ENCODE measurements at places on chromosomes 6 and 20.
A peak's percentile ranks its signal among the peaks of the same experiment; 100 is the strongest.

GRCh38 chr6:148769304-148769968 is 22.6 kb downstream of the UST start:
- DNase-seq: no peak

- DNase-seq: no peak
Measured at GRCh38 chr6:143333749-143334520, 116.6 kb downstream of the ADAT2 start.

GRCh38 chr6:156311291-156311690 is 465.9 kb upstream of the ARID1B start:
- DNase-seq: no peak

- no peak for DNase-seq
Measured at GRCh38 chr20:50821257-50821921, 26.5 kb downstream of the BCAS4 start.

DNA sequence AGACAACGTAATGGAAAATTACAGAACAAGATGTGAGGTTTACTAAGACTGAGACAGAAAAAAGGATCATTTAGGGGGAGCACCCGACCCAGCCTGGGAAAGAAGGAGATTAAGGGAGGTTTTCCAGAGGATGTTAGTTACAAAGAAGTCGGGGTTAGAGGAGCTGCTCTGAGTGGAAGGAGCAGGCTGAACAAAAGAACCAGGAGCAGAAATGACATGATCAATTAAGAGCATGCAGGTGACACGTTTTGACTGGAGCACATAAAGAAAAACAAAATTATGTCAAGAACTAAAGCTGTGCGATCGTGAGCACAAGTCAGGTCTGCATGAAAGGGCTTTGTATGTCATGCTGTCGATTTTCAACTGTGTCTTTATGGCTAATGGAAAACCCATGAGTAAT is 417.3 kb upstream of the MARCKS start:
- no peak for DNase-seq

DNA sequence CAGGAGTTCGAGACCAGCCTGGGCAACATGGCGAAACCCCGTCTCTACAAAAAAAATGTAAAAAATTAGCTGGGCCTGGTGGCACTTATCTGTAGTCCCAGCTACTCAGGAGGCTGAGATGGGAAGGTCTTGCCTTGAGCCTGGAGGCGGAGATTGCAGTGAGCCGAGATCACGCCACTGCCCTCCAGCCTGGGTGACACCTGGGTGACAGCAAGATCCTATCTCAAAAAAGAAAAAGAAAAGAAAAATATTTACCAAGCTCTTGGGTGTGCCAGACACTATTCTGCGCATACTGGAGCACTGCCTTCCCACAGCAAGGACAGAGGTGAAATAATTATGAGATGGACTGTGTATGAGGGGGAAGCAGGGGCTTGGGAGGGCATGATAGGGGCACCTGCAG is 19.6 kb downstream of the POFUT1 start:
- DNase-seq: no peak

- DNase-seq: no peak
Measured at GRCh38 chr6:3226042-3226441, 1.4 kb downstream of the TUBB2B start.

DNA sequence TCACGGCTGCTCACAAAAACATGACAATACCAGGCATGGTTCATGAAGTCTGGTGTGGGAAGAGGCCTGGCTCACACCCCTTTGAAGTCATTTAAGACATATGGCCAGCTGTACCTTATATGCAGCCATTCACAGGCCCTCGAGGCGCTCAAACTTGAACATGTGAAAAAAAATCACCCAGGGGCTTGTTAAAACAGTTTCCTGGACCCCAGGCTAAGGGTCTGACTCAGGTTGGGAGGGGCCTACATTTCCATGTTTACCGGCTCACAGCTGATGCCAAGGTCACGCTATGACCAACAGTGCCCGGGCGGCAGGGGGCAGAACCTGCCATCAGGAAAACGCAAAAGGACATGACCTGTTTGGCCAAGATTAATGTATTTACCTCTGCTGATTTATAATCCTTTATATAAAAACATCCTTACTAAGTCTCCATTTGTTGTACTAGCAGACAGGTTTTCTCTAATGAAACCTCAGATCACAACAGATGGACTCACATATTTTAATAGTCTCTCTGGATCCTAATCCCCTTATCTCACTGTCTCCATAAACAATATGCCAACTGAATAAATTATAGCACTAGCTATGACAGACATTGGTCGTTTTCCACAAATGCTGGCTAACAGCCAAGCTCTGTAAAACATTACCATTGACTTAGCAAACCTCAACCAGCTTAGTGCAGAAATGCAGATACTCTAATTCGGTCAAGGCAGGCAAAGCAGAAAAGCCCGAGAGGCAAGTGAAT is 19.9 kb downstream of the EZR start:
- peak; percentile 27 for DNase-seq

DNA sequence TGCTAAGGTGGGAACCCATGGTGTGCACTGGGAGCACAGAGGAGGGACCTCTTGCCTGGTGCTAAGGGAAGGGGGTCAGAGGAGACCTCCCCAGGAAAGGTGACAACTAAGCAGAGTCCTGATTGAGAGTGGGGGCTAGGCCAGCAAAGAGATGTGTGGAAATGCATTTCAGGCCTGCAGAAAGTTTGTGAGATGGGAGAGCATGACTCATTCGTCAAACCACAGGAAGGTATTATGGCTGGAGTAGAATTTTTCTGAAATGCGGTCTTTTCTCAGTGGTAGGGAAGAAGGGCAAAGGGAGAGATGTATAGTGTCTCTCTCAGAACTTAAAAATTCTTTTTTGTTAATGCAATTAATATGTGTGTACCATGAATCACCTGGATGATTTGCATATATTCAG is 23.6 kb upstream of the EDN1 start:
- DNase-seq: peak; percentile 72

GRCh38 chr6:144265061-144265357 is 20.1 kb upstream of the UTRN start:
- DNase-seq: peak; percentile 78

DNA sequence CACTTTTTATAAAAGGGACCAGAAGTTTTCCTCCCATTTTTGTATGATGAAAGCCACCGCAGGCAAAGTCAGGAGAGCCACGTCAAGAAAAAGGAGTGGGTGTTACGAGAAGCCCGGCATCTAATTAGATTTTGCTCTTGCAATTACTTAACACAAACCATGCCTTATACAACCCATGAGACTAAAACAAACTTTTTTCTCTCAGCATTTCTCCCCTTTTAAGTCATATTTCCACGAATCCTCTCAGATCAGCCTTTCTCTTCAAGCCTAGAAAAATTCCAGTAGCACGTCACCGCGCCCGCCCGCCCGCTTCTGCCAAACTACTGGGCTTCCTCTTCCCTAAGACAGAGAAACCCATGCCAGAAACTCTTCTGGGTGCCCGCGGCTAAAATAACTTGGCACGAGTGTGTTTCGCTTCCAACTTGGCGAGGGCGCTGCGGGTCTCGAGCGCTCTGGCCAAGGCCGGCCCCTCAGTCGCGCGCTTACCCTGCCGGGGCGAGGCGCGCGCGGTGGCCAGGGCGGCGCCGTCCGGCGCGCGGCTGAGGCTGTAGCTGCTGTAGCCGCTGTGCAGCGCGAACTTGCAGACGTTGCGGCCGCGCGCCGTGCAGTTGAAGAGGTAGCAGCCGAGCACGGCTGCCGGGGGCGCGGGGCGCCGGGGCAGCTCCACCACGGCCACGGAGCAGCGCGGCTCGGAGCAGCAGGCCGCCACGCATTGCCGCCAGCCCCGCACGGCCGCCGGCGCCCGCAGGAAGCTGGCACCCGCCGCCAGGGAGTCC is 1.0 kb downstream of the LRP11 start:
- no peak for DNase-seq

- DNase-seq: no peak
Measured at GRCh38 chr20:32435449-32436107, 77.4 kb downstream of the ASXL1 start.

GRCh38 chr6:33812669-33813068 is 8.9 kb upstream of the MLN start:
- peak; percentile 20 for DNase-seq

- peak; percentile 6 for DNase-seq
Measured at GRCh38 chr6:152428126-152428525, 209.0 kb downstream of the SYNE1 start.

- no peak for DNase-seq
Measured at GRCh38 chr6:143127941-143128680, 67.4 kb downstream of the AIG1 start.

- DNase-seq: no peak
Measured at GRCh38 chr6:149445095-149445466, 39.7 kb downstream of the ZC3H12D start.

GRCh38 chr20:49320460-49320859 is 42.6 kb upstream of the ZNFX1 start:
- DNase-seq: peak; percentile 49

Measured in brain microvascular endothelial cell (primary cell).